Gastrocnemius medialis (tissue), 4 donors: ENCODE measurements at places on chromosomes 1 and 21. TPM values are rescaled to one million over a fixed set of nuclear protein-coding genes. Genes with fewer than 3 reads are reported as not detected.

DNA sequence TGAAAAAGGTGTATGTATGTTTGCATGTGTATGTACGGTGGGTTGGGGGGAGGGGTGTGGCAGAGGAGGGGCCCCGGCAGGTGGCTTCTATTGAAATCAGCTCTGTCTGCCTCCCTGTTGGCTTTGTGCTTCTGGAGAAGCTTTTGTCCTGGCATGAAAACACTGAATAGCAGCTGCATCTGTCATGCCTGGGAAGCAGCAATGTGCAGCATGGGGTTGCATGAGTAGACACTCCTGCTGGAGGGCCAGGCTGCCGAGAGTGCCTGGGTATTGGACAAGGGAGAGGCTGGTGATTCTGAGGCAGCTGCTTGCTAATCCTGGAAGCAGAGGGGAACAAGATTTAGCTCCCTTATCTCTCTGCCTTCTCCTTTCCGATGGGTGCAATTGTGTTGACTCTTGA lies 20.5 kb downstream of the MAPKAPK2 start:
- peak; percentile 86 for DNase-seq

DNA sequence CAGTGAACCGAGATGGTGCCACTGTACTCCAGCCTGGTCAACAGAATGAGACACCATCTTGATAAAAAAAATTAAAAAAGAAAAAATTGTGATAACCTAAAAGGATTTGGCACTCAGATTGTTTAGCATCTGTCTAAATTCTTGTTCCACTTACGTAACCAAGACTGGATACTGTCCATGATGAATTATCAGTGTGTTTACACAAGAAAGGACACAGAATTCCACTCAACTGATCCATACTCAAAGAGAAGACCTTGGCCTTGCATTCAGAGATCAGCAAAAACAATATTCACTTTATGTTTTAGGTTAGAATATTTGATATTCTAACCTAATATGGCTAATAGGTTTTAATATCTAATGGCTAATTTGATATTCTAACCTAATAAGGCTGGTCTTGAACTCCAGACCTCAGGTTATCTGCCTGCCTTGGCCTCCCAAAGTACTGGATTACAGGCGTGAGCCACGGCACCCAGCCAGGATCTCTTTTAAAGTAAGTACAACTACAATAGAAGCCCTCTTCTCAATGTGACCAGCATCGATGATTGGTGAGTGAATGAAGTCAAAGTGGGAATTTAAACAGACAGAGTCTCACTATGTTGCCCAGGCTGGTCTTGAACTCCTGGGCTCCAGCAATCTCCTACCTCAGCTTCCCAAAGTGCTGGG lies 43.1 kb upstream of the COX20 start:
- DNase-seq, result no peak

- no peak for DNase-seq
Observed at GRCh38 chr1:52748119-52748518, 21.9 kb downstream of the ZYG11B start.

DNA sequence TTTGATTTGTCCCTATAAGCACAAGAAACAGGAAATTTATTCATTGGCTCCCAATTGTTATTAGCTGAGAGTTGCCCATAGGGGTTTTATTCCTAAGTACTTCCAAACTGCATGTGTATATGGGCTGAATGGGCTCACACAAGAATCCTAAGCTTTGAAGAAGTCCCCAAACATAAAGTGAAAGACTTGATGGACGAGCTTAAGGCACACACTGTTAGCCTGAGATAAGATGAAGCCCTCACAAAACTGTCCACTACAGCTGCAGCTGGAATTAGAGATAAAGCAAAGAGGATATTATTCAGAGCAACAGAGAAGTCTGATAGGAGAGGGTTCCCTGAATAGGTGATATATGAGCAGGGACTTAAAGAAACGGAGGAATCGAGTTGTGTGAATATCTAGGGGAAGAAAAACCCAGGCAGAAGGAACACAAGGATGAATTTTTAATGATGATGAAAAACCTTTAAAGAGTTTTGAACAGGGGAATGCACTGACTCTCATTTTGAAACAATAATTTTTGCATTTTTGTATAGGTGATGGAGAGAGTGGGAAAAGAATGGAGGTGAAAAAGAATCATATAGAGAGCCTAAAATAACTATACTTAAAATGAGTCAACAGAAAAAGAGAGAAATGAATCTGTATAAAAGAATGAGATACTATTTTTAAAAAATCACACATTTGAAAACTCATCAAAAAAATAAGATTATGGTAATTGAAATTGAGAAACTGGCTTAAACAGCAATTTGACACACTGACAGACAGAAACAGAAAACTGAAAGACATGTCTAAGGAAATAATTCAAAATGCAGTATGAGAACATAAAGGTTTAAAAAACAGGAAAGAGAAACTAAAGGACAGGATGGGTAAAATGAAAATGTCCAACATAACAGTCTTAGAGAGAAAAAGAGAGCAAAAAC lies 133.6 kb upstream of the POGK start:
- DNase-seq, result no peak

GRCh38 chr21:15421947-15422346 lies 307.8 kb upstream of the USP25 start:
- DNase-seq, result no peak

- DNase-seq, result no peak
Observed at GRCh38 chr1:93328809-93329760, 16.6 kb upstream of the DR1 start.

GRCh38 chr1:221602830-221603229 lies 139.1 kb downstream of the DUSP10 start:
- DNase-seq, result no peak

The LY9 gene
- not detected for total RNA-seq

The CAPN9 gene
- total RNA-seq, result not detected
